ENCODE measurements at places on chromosomes 11 and 22.

GRCh38 chr22:38776086-38776485 lies 17.9 kb downstream of the DNAL4 start:
- no peak for DNase-seq

DNA sequence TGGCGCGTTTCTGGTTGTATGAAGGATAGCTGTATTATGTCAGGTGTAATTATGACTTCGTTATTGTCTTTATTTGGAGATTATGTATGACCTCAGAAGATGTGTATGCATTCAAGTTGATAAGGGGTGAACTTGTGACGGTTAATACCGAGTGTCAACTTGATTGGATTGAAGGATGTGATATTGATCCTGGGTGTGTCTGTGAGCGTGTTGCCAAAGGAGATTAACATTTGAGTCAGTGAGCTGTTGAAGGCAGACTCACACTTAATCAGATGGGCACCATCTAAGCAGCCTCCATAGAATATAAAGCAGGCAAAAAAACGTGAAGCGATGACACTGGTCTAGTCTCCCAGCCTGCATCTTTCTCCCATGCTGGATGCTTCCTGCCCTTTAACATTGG lies 15.3 kb upstream of the CD82 start:
- no peak for DNase-seq

- DNase-seq, result no peak
Observed at GRCh38 chr11:1509626-1510255, 23.2 kb upstream of the MOB2 start.

DNA sequence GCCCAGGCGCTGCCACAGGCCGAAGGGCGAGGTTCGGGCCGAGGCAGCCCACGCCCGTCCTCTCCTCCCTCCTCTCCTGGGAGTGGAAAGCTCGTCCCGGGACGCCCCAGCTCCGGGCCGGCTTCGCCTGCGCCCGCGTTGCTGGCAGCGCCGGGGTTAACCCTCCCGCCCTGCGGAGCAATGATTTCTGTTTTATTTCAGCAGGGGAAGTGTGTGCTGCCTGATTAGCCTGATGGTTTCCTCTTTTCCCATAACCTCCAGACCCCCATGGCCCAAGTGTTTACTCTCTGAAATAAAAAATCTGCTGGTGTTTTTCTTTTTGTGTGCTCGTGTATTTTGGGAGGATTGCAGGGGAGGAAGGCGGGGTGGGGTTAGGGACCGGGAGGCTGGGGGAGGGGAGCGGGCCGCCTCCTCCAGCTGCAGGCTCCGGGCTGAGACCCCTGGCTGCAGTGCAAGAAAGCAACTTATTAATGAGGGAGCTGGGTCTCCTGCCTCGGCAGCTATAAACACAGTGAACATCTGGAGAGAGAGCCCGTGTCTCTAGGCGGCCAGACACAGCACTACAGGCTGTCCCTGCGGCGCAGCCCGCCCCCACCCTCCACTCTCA lies 38.6 kb downstream of the ETS1 start:
- no peak for DNase-seq

DNA sequence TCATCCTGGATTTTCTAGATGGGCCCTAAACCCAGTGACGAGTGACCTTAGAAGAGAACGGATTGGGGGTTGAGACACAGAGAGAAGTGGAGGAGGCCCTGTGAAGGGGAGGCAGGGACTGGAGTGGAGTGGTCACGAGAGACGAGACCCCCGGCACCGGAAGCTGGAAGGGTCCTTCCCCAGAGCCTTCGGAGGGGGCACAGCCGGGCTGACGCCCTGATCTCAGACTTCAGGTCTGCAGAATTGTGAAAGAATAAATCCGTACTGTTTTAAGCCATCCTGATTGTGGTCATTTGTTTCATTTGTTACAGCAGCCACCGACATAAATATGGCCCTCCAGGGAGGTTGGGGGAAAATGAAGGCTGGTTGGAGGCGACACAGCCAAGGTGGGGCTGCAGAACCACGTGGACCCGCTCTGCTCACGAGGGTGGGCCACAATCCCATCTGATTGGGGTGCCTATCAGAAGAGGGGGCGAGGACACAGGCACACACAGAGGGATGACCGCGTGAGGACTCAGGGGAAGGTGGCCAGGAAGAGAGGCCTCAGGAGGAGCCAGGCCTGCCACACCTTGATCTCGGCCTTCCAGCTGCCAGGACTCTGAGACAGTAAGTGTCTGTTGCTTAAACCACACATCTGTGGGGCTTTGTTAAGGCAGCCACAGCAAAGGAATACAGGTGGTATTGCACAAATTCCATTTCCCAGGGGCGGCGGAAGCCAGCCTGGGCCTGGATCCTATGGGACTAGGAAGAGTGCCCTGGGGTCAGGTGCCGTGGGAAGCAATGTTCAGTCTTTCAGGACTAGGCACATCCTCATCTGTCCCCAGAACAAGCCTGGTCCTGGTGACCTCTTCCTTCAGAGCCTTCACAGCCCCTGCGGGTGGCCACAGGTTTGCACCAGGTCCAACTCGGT lies 73.3 kb upstream of the SHANK2 start:
- no peak for DNase-seq

DNA sequence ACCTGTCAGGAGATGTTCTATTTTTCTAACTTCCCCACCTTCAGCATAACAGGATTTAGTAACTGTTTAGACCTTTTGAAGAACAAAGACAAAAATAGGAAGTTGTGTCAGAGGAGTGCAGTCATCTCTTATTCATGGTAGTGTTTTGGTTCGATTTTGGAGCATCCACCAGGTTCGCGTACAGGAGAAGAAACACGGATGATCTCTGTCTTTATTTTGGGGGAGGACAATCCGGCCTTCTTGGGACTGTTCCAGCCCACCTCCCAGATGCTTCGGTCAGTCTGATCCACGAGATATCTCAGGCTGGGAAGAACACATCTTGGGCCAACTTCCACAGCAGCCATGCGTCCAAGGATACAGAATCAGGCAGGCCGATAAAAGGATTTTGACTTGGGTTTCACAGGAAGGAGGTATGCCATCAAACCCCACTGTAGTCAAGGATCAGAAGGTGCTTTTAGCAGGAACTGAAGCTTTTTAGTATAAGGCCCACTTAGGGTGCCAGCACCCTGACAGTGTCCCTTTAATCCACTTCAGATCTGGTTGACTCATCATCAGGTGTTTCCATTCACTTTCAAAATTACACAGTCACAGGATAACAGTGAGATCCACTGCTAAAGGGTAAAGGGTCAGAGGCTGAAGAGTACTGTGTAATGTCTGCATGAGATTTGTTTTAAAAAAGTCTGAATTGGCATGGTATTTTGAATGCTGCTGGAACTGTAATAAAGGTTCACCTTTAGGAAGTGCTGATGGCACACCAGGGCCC lies 16.5 kb downstream of the PATZ1 start:
- no peak for DNase-seq

DNA sequence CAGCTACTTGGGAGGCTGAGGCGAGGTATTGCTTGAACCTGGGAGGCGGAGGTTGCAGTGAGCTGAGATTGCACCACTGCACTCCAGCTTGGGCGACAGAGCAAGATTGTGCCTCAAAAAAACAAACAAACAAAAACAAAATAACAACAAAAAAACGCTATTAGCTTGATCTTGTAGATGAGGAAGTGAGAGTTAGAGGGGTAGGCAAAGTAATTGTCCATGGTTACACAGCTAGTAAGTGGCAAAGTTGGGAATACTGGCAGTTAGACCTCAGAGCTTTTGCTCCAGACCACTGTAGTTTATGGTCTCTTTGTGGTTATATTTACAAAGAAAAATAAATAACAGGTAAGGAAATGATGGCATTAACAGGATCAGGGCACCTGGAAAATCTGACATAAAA lies 15.1 kb downstream of the LDHC start:
- DNase-seq, result no peak
